ENCODE measurements at places on chromosomes 7 and 10.
A peak's percentile ranks its signal among the peaks of the same experiment; 100 is the strongest.

DNA sequence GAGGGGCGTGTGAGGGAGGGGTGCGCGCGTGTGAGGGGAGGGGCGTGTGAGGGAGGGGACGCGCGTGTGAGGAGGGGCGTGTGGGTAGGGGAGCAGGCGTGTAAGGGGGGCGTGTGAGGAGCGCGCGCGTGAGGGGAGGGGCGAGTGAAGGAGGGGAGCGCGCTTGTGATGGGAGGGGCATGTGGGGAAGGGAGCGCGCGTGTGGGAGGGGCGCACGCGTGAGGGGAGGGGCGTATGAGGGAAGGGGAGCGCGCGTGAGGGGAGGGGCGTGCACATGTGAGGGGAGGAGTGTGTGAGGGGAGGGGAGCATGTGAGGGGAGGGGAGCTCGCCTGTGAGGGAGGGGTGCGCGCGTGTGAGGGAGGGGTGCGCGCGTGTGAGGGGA is 19.1 kb downstream of the MXI1 start:
- DNase-seq, result peak; percentile 94

GRCh38 chr7:770741-771166 is 43.7 kb upstream of the PRKAR1B start:
- no peak for DNase-seq

GRCh38 chr7:26052706-26053105 is 99.3 kb upstream of the NFE2L3 start:
- no peak for DNase-seq

DNA sequence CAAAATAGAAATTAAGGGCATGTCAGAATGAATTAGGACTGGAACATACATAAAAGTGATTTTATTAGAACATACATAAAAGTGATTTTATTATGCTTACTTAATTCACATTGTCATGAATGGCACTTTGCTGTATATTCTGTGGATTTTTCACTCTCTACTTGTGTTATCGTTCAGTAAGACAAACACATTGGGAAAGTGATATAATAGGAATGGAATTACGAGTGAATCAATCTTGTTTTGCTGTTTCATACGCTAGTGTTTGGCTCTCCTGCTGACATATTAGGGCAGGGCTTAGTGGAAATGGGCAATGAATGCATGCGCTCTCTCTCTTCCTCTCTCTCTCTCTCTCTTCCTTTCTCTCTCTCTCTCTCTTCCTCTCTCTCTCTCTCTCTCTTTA is 561.1 kb downstream of the ACTR3B start:
- no peak for DNase-seq

GRCh38 chr7:133303372-133303771 is 50.5 kb downstream of the EXOC4 start:
- DNase-seq, result no peak

DNA sequence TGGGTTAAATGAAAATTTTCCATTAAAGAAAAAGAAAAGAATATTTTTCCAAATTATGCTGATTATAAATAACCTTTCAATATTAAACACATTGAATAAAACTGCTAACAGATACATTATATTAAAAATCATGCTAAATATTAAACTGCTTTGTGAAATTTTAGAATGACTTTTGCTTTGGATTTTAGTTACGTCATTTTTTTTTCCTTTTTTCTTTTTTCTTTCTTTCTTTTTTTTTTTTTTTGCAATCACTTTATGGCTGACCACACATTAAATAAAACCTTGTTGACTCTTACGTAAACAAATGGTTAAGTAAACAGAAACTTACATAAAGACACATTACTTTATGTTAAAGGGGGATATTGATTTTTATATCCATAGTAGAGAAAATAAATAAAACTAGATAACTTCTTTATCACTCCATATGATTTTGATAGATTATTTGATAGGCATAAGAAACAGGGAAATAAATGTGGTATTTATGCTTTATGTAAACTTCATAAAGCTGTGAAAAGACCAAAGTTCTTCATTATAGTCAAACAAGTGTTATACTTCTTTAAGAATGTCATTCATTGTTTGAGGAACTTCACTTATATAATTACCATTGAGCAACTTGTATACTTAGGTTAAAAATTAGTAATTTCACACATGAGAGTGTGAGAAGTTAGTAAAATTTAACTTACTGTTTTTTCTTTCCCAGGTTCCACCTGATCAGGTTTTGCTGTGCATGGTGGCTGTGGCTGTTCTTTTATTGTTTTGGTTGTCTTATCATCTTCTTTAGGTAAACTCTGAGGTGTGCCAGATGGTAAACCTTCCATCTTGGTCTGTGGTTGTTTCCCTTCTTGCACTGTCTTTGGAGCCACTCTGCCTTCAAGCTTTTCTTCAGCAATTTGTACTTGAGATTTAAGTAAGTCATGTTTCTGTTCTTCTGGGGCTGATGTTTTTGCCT is 197.3 kb downstream of the PCLO start:
- no peak for DNase-seq

- no peak for DNase-seq
These were observed 246.1 kb downstream of the KLF6 start for GRCh38 chr10:3538656-3539531.

GRCh38 chr10:58723186-58723585 is 210.5 kb downstream of the BICC1 start:
- no peak for DNase-seq

DNA sequence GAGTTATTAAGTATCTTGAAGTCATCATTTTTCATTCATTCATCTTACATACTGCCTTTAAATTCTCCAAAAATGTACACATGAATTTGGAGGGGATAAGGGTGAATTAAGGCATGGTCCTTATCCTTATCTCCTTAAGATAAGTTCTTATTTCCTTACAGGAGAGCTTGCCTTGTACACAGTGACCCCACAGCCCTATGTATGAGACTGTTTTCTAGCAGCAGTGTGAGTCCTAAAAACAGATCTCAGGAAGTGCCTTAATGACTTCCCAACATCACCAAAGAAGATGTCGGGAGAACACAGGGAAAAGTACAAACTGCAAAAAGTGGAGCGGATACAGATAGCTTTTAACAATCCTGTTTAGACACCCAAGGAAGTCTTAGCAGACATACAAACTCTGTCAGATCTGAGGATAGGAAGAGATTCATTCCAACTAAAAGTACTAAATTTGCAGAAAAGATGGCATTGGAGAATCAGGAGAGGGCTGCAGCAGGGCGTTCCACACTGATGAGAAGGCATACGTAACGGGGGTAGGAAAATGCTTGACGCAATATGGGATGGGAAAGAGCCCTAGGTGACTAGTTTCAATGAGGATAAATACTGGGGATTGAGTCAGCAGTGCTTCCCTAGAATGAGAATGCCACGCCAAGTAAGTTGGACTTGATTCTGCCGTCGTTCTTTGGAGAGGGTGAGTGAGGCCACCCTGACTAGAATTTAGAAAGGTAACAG is 570.2 kb downstream of the PARD3 start:
- no peak for DNase-seq

GRCh38 chr10:12712293-12712983 is 289.1 kb downstream of the CCDC3 start:
- DNase-seq, result no peak

DNA sequence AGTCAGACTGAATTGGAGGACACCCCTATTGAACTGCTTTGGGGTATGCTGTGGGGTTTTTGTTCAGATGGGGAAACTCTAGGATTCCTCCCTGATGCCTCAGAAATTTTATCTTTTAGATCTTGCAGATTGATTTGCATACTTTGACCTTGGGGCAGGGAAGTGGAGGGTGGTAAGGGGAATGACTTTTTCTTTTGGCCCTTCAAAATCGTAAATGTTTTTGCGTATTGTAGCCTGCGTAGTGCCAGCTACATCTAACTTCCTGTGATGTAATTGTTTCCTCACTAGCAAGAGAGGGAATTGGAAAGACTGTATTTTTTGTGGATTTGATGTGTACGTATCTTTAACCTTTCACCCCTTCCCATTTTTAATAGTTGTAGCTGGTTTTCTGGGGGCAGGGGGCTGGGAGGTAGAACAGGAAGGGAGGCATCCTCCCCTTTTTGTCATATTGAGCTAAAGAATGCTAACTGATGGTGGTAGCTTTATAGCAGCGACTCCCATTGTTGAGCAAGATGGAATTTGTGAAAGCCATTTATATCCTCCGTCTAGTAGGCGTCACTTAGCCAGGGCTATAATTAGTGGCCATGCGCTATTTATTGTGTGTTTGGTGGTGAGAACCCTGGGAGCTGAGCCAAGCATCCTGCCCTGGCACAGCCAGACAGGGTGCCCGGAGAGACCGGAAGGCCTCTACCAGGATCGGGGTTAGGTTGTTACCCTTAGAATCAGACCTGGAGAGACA is 11.3 kb downstream of the DUSP5 start:
- DNase-seq, result no peak

DNA sequence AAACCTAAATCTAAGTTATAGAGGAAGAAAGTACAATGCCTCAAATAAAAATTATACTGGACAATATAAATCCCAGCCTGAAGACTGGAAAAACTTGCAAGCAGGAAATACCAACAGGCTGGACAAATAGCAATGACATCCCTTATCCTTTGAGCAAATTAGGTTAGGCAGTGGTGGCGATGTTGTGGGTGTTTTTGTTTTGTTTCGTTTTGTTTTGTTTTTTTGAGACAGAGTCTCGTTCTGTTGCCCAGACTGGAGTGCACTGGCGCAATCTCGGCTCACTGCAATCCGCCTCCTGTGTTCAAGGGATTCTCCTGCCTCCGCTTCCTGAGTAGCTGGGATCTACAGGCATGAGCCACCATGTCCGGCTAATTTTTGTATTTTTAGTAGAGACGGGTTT is 57.3 kb upstream of the TES start:
- DNase-seq, result no peak

GRCh38 chr10:101495324-101495925 is 92.6 kb downstream of the POLL start:
- no peak for DNase-seq

- peak; percentile 32 for DNase-seq
These were observed 31.0 kb downstream of the MKI67 start for GRCh38 chr10:128095027-128095752.

DNA sequence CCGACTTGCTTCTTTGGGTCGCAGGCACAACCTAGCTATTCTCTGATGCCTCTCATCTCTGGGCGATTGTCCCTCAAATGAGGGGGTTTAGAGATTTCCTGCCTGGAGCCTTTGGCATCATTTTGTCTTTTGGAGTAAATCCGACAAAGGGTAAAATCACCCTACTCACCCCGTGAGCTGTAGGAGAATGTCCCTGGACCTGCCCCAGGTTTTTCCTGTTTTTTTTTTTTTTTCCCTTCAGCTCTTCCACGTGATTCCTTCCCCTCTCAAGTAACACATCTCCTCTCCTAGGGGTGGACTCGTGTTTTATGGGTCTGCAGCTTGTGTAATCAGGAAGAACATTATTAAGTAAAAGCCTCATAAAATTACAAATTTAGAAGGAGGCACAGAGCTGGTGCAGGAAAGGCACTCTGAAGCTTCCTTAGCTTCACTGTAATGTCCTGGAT is 128.4 kb upstream of the ZNF746 start:
- no peak for DNase-seq

All from CD8-positive, alpha-beta T cell (primary cell).